ENCODE measurements at places on chromosomes 7 and 10.

DNA sequence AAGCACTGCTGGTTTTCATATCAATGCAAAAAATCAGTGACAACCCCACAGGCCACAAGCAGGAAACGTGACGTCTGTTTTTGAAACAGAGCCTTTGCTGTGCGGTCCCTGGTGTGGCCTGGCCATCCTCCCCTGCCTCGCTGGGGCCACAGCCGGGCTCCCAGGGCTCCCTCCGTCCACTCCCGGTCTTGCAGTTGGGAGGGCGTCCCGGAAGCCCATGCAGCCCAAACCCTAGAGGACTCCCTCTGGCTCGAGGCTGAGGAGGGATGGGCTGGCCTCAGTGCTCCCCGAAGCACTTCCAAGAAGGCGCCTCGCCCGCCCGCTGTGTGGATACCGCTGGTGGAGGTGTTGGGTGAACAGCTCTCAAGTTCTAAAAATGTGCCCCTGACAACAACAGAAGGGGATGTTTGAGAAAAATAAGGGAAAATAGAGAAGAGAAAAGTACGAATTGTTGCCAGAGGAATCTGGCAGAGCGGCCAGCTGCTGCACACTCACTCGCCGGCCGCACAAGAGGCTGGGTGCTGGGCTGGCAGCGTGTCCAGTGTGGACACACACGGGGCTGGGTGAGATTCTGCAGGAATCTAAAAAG lies 73.5 kb downstream of the ZRANB1 start:
- DNase-seq, result no peak

DNA sequence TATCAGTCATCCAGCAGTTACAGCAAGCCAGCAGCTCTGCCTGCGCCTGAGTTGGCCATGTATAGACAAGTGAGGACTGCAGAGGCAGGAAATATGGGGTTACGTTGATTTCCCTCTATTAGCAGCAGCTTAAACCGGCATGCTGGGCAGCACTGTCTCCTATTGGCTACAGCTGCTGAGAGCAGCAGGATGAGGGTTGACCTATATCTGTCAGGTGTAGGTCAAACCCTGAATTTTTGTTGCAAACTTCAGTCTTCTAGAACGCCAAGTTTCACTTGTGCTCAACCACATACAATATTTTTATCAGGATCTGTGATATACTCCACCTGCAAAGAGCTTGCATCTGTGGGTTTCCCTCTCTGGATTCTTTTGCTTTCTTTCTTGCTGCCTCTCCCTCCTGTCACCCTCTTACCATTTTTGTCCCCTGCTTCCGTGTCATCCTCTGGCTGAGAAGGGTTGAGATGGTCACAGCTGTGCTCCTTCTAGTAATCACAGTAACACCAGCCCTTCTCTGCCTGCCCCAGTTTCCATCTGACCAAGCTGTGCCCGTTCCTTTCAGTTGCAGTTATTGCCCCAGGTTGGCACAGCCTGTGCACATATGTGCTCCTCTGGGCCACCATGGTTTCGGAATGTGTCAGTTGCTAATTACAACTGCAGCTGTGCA lies 23.8 kb upstream of the GLCCI1 start:
- no peak for DNase-seq

- no peak for DNase-seq
Observed at GRCh38 chr7:132536654-132537395, 39.4 kb downstream of the PLXNA4 start.

DNA sequence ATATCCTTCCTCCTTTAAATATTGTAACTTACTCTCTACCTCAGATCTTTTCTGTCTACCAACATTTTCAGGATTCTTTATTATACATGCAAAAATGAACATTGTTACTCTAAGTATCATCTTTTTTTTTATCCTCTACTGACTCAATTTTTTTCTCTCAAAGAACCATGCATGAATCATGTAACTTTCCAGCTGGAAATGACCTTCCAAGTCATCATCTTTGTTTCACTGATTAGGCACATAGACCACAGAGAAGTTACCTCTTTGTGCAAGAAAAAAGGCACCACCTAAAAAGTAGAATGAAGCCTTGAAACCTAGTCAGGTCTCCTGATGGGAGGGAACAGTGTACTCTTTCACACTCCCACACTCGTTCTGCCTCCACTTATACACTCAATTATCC lies 234.9 kb downstream of the HGF start:
- DNase-seq, result no peak

DNA sequence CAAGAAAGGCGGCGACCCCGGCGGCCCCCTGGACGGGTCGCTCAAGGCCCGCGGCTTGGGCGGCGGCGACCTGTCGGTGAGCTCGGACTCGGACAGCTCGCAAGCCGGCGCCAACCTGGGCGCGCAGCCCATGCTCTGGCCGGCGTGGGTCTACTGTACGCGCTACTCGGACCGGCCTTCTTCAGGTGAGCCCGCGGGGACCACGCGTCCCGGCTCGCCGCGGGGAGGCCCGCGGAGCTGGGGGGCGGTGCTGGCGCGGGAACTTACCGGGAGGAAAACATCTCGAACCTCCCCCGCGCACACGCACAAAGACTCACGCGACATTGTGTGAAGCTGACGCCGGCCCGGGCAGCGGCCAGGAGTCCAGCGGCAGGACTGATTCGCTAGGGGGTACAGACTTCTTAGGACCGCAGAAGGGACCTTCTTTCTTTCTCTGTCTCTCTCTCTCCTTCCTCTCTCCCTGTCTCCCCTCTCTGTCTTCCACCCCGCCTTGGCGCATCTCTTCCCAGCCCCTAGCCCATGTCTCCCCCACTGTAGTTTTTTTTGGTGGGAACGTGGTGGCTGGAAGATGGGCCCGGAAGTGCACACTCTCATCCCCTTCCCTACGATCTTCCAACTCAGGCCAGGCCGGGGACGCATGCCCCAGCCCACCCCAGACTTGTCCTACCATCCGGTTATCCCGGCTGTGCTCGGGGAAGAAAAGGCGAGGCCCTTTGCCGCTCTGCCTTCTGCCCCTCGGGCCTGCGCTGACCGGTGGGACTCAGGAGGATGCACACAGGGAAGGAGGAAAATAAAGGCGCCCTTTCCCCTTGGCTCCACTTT lies 1.2 kb downstream of the EN2 start:
- DNase-seq, result no peak

- no peak for DNase-seq
Observed at GRCh38 chr7:50667338-50667737, 102.1 kb upstream of the DDC start.

GRCh38 chr7:53607961-53608360 lies 572.5 kb downstream of the POM121L12 start:
- DNase-seq, result no peak

DNA sequence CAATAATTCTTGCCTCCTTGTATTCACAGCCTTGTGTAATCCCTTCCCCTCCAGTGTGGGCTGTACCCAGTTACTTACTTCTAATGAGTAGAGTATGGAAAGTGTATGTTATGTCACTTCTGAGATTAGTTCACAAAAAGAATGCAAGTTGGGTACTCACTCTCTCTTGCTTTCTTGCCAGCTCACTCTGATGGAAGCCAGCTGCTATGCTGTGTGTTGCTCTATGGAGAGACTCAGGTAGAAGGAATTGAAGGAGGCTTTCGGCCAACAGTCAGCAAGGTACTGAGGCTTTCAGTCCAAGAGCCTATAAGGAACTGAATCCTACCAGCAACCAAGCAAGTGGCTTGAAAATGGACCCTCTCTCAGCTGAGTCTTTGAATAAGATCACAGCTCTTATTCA lies 9.7 kb upstream of the BICC1 start:
- DNase-seq, result no peak

DNA sequence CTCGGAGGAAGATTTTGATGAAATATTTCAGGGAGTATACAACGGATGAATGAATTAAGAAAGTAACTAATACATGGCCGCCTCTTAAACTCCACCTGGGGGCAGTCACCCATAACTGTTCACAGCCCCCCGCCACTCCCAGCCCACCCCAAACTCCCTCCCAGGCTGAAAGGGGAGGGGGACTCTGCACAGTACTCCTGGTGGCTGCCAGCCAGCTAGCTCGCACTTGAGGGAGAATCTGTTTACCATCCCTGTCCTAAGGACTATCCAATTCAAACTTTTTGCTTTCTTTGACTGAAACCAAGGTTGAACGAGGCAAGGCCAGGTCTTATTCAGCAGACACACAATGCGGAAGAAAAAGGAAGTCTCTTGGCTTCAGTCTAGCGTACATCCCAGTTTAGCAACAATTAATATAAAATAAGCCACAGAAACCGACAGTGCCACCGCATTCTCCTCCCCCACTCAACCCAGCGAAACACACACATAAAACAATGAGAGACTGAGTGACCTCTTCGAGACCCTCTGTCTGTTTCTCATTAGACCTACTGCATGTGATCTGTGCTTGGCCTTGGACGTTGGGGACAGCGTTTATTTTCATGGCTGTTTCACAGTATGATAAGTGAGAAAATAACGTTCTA lies 219.5 kb downstream of the GLI3 start:
- no peak for DNase-seq

GRCh38 chr10:74096777-74097176 lies 53.9 kb downstream of the AP3M1 start:
- DNase-seq, result no peak

- DNase-seq, result no peak
Observed at GRCh38 chr10:58842860-58843376, 330.2 kb downstream of the BICC1 start.

DNA sequence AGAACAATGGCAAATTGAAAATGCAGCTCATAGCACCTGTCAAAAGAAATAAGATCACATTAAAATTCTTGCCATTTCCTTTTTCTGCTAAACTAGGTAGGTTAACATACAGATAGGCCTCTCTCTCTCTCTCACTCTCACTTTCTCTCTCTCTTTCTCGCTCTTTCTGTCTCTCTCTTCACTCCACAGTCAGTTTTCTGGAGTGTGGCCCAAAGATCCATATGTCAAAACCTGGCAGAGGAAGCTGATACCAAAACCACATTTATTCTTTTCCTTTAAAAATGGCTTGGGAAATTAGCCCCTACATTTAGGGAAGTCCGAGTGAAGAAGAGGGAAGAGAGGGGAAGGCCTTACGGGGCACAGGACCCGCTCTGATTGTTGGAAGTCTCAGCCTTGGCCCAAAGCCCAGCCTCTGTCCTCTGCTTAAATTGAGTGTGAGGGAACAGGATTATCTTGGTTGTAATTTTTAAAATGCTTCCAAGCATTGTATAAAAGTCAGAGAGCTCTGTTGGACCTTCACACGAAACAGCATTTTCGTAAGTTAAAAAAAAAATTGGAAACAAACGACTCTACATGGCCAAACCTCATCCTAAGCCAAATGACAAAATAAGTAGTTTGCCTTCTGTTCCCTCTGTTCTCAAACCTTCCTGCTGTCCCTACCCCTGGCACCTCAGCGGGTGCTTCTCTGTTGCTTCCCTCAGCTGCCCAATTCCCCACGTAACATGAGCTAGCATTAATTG lies 83.2 kb downstream of the FRMD4A start:
- DNase-seq, result no peak

DNA sequence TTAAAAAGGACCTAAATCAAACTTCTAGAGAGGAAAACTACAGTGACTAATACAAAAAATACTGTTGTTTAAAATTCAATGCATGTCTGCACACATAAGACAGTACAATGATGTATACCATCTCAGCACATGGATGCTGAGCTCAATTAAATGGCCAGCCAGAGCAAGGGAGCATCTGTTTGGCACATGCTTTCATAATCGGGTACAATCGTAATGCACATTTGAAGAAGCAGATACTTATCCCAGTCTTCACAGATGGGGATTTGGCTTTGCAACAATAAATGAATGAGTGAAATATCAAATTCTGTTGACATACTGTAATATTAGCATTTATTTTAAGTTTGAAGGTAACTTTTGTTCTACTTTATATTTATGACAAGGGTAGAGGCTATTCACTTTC lies 187.8 kb downstream of the CRPPA start:
- no peak for DNase-seq

DNA sequence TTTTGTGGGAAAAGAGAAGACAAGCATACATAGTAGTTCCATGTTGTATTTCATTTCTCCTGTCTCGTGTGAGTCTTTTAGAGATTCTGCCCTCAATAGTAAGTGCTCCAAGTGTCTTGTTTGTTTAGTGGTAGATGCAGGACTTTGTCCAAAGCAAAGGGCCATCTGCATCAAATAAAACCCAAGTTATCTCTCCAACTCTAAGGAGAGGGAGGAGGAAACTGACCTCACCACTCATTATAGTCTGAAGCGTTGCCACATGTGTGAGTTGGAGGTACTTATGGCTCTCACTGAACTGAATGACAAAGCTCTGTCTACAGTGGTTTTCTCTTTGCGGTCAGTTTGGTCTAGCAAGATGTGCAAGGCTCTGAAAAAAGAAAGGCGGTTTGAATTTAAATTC lies 272.6 kb downstream of the DOCK4 start:
- no peak for DNase-seq

DNA sequence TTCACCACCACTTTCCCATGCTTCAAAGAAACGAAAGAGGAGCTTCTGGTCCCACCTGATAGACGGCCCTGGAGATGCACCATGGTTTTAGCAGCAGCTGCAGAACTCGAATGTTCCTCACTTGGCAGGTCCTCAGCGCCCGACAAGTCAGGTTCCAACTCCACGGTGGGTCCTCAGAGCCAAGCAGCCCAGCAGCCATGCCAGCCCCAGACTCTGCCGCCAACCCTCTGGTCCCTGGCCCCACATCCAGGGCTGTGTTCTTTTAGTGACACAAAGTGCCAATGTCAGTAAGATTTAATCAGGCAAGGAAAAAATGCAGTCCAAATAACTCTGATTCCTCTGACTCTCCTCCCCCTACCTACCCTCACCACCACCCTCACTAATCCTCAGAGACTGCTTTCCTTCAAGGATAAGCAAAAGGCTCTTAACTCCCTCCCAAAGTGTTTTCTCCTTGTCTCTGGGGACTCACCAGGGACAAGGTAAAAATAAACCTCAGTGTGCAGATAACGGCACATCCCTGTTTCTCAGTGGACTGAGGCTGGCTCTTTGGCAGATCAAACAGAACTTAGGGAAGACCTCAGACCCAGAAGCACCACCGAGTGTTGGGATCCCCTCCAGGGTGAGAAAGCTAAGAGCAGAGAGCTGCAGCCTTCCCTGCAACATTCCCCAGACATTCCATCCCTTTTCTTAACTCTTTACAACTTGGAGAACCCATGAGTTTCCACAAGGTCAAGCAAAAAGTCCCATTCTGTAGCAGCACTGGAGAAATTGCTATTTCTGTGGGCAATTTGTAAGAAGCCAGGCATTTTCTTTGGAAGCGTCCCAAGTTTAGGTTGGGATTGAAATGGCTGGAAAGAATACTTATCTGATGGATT lies 358.9 kb downstream of the FRMD4A start:
- DNase-seq, result no peak

- DNase-seq, result no peak
Observed at GRCh38 chr10:121516093-121516865, 82.0 kb downstream of the FGFR2 start.

GRCh38 chr7:155807065-155807671 lies 5.1 kb downstream of the SHH start:
- DNase-seq, result no peak

DNA sequence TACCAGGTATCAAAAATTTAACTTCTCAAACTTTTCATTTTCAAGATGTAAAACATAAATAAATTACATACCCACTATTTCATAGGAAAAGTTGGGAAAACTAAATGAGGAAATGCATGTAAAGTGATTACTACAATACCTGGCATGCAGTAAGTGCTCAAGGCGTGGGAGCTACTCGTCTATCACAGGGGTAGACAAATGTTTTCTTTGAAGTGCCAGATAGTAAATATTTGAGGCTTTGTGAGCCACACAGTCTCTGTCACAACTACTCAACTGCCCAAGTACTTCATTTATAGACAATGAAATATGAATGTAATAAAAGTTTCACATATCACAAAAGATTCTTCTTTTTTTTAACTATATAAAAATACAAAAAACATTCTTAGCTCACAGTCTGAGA lies 96.4 kb upstream of the PCGF5 start:
- DNase-seq, result no peak

- DNase-seq, result no peak
Observed at GRCh38 chr10:114694752-114695151, 36.7 kb upstream of the ABLIM1 start.

GRCh38 chr7:127390817-127391590 lies 1.5 kb downstream of the ZNF800 start:
- DNase-seq, result no peak

All from stimulated activated CD4-positive, alpha-beta T cell treated with anti-CD3 and anti-CD28 coated beads, Interleukin-1b, Interleukin-23, amount 100 ng/mL, for 1 hour (primary cell).